ENCODE measurements at places on chromosomes 16 and 17.

- DNase-seq, result peak; percentile 17
These were observed 232.4 kb upstream of the PSMD7 start for GRCh38 chr16:74064120-74064735.

DNA sequence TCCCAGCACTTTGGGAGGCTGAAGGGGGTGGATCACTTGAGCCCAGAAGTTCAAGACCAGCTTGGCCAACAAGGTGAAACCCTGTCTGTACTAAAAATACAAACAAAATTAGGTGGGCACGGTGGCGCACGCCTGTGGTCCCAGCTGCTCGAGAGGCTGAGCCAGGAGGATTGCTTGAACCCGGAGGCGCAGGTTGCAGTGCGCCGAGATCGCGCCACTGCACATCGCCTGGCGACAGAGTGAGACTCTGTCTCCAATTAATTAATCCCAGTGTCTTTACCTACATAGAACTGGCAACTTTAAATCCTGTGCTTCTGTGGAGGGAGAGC is 1.5 kb upstream of the ELOB start:
- DNase-seq, result no peak

GRCh38 chr17:44473367-44473766 is 29.8 kb downstream of the GPATCH8 start:
- DNase-seq, result peak; percentile 14

- peak; percentile 46 for DNase-seq
These were observed 12.6 kb downstream of the SAP30BP start for GRCh38 chr17:75679706-75680211.

GRCh38 chr17:51741458-51741857 is 417.1 kb downstream of the CA10 start:
- no peak for DNase-seq

- no peak for DNase-seq
These were observed 1.9 kb upstream of the AXIN1 start for GRCh38 chr16:354291-354881.

- peak; percentile 19 for DNase-seq
These were observed 28.5 kb downstream of the FTO start for GRCh38 chr16:53732296-53732929.

DNA sequence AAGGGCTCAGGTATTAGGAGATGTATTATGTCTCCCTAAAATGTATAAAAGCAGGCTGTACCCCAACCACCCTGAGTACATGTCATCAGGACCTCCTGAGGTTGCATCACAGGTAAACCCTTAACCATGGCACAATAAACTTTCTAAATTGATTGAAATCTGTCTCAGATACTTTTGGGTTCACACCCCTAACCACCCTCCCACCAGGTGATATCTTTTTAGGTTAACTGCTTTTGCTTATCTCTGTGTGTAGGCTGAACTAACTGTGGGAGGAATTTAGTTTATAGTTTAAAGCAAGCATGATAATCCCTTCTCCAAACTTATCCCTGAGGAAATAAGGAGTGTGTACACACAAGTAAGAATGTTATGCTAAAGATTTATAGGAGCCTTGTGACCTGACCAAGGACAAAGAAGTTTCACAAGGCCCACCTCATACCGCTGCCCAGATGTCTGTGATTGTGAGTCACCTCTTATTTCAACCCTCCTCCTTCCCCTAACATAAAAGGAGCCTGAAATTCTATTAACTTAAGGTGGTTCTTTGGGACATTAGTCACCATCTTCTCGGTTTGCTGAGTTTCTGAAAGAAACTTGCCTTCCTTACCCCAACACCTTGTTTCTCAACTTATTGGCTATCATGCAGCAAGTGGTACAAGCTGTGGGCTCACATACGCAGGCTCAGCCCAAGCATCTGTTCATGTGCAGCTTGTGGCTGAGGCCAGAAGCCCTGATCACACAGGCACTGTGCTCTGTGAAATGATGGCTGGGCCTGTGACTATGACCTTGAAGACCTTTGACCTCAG is 11.3 kb downstream of the PRSS22 start:
- no peak for DNase-seq

DNA sequence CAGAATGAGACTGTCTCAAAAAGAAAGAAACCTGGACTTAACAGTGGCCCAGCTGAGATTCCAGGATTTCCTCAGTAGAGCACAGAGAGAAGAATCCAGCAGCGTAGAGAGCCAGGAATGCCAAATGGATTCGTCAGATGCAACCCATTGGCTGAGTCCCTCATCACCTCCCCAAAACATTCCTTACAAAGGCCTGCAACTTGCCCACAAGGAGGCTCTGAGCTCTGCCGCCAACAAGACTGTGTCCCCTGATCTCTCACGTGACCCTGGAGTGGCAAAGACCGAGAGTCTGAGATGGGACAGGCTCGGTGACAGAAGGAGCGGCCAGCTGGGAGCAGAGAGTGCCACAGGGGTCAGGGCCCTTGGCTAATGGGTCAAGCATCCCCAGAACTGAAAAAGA is 6.9 kb upstream of the CHMP6 start:
- DNase-seq, result peak; percentile 92

DNA sequence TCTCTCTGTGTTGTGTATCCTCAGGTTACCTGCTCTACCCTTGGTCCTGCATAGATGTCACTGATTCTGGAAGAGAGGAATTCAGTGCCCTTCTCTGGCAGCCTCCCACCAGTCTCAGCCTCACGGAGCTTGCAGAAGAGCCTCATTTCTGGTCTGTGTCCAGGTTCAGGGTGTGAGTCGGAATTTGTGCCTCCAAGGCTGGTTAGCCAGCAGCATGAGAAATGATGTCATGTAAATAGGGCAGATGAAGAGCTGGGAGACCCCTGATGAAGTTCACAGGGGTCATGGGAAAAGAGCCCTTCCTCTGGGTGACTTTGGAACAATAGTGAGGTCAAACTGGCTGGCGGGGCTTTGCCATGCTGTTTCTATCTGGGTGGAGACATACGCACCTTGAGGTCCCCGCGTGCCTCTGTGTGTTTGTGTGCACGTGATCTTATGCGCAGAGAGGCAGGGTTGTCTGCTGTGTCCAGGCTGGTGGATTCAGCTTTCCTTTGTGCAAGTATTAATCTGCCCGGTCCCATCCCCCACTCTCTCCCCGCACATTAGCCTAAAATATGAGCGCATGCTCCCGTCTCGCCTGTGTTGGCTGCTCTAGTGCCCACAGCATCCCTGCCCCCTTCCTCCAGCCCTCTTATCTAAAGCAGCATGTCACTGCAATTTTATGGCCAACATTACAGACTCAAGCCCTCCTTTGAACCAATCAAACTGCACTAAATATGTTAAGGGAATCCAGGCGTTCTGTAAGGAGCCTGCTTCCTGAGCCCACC is 256.3 kb upstream of the ZFHX3 start:
- DNase-seq, result no peak

GRCh38 chr16:79970551-79971236 is 370.2 kb upstream of the MAF start:
- no peak for DNase-seq

GRCh38 chr17:7313088-7313889 is 1.9 kb downstream of the GPS2 start:
- DNase-seq, result no peak

DNA sequence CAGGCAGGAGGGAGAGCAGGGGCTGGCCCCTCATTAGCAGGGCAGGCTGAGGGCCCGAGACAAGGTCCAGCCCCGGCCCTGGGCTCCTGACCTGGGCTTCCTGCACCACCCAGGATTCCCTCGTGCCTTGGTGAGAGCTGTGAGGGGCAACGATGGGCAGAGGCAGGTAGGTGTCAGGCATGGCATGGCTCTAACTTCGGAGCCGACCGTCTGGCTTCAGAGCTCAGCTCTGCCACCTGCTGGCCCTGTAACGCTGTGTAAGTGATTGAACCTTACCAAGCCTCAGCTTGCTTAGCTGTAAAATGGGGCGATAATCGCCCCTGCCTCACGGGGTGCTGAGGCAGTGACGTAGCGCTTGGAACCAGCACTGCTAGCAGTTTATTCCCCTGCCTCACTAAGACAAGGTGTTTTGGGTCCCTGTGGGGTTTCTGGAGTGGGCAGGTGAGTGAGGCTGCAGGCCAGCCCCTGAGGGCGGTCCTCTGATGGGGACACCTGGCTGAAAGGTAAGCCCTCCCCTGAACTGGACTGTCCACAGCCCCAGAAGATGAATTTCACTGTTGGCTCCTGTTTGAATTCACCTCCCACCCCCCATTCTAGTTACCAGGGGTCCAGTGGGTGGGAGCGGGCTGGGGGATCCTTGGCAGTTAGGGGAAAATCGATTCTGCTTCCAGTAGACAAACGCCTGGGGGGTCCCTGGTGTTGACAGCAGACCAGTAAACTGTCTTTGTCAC is 184.8 kb upstream of the GSE1 start:
- DNase-seq, result no peak

DNA sequence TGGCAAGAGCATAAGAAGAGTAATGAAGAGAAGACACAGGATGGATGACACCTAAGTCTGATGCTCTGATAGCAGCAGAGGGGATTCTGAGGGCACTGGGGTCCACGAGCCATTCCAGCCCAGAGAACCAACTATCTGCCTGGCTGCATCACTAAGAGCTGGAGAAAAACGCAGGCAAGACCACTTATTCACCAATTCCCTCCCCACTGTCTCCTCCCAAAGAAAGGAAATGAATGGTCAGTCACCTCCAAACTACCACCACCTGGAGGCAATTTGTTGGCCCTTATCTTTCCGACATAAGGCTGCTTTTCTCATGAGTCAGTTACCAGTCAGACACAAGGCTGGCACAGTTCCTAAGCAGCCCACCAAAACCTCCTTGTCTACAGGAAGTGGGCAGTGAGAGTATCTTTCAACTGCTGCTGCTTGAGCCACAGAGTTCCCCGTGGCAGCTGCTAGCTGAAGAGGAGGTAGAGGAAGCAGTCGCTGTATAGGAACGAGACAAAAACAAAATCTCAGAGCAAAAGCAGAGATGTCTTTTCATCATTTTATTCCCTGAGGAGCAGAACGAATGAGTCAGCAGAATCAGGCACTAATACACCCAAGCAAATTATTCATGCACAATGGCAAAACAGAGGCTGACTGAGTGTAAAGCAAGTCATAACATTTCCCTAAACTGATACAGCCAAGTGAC is 111.1 kb downstream of the SMG6 start:
- peak; percentile 74 for DNase-seq

DNA sequence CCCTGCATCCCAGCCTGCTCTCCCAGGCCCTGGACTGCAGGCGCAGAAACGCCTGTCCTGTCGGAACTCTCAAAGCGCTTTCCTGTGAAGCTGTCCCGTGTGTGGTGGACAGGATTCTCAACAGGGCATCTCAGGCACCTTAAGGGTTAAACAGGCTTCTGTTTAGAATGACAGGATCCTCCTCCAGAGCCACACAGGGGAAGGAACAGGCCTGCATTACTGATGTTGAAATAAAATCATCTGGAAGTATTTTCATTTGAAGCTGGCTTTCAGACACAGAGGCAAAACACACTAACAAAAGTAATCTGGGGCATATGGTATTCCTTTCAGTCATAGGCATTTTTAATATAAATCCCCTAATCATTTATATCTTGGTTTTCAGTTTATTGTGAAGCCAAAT is 7.4 kb downstream of the HS3ST3A1 start:
- DNase-seq, result peak; percentile 80
